ENCODE measurements at places on chromosomes 1 and 21.
A peak's percentile ranks its signal among the peaks of the same experiment; 100 is the strongest.

- DNase-seq, result no peak
These were observed 57.9 kb downstream of the DDAH1 start for GRCh38 chr1:85406887-85407533.

DNA sequence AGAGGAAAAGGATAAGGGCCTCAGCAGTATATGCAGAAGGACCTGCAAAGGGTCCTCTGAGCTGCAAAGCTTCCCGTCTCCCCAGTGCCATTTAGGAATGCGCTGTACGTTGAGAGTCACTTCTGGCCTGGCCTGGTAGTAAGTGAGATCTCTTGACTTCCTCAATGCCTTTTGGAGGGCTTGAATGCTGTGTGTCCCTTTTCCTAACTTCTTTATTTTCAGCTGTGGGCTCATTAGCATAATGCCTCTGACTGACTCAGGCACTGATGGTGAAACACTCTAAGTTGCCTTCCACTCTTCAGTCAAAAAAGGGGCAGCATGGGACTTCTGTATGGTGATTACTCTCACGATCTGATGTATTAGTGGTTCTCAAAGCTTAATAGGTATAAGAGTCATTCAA lies 49.9 kb downstream of the XCL1 start:
- DNase-seq, result no peak

GRCh38 chr1:111904478-111905218 lies 84.8 kb downstream of the KCND3 start:
- peak; percentile 93 for DNase-seq

DNA sequence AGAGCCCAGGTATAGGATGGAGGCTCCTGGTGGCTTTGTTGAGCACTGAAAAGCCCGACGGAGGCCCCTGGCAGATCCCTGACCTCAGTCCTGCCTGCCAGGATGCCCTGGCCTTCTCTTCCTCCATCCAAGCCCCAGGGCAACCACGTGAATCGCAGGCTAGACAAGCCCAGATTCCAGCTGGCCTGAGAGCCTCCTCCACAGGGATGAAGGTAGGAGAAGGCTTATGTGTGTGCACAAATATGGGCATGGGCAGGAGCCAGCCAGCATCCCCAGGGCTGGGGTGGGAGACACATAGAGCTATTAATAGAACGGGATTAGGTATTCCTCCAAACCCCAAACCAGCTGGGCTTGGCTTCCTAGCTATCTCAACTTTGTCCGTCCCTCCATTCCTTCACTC lies 4.0 kb upstream of the EXTL1 start:
- no peak for DNase-seq

- no peak for DNase-seq
These were observed at the start of gene XKR8 for GRCh38 chr1:27959792-27960603. XKR8 (plus strand) TSS chr1:27959973; CDS start chr1:27960070, 97 bp downstream.

- DNase-seq, result no peak
These were observed 104.5 kb upstream of the AJAP1 start for GRCh38 chr1:4549930-4550329.

GRCh38 chr1:202272103-202272845 lies 69.5 kb downstream of the UBE2T start:
- no peak for DNase-seq

DNA sequence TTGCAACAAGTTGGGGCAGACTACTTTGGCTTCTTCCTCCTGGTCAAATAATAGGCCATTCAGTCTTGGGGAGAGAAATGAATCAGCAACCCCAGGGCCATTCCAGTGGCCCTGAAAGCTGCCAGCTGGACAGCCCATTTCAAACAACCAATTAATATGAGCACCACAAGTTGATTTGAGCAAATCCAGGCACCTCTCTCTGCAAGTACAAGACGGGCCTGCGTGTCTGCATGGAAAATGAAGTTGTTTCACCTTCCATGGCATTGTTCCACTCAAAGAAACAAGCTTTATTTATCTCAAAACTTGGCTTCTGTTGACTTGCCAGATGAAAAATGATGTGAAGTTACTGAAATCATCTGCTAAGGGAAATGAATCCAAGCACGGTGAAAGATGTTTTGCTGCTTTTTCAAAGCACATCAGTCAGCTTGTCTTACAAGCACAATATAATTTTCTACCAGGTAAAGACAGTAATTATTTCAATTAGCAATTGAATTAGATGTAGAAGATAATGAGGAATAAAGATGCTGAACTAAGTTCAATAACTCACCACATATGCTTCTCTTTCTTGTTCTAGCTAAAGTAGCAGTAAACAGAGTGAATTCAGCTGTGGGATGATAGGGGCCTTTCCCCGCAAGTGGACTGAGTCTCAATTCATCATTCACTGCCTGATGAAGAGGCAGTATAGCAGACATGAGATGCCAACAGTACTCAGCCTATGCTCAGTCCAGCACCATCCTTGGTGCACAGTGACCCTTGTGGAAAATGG lies 95.2 kb upstream of the SSX2IP start:
- DNase-seq, result no peak

- no peak for DNase-seq
These were observed 13.8 kb downstream of the EFHD2 start for GRCh38 chr1:15423355-15424077.

DNA sequence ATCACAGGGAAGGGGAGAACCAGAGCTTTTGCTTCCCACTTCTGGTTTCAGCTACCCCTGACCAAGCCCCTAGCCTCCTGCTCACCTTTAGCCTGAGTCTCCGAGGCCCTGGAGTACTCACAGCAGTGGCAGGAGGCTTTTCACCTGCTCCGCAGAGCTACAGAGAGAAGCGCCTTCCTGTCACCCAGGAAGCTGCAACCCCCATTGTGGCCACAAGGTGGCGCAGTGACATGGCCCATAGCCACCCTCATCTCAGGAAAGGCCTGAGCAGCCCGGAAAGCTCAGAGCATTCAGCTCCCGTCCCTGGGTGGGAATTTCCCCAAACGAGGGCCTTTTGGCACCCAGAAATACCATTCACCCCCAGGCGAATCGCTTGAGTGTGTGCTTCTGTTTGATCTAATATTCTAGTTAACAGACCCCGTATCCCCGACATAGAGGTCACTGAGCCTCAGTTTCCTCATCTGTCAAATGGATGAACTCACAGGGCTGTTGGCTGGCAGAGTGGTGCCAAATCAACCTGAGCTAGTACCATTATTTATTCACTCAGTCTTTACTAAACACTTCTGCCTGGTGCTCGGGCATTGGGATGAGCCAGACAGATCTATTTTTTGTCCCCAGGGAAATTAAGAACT lies 25.3 kb downstream of the A3GALT2 start:
- peak; percentile 57 for DNase-seq

GRCh38 chr1:94084085-94084484 lies 36.9 kb downstream of the ABCA4 start:
- DNase-seq, result no peak

- DNase-seq, result peak; percentile 16
These were observed 7.0 kb upstream of the IGSF21 start for GRCh38 chr1:18100491-18101063.

DNA sequence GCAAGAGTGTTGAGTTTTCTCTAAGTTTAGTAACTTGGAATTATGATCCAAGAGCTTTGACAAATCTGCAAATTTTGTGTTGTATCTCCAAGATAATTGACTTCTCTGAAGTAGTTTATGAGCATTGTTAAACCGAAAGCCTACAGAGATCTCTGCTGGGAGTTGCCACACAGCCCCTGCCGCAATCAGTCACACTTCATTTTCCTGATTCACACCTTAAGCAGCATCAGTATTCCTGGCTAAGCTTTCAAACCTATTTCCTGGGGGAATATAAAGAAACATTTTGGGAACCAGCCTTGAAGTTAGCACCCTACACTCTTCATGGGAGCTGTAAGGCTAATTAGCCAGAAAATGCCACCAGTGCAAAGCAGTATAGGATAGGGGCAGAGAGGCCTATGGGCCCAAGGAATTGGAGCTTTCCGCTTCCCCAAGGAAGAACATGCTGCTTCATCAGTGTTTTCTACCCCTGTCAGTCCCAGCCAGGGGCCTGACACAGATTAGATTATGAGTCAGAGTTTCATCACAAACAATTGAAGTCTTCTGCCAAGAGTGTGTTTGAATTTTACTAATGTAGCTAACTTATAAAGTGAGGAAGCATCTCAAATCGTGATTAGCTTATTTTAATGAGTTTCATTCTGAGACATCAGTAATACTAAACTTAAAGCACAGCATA lies 23.2 kb upstream of the CACYBP start:
- DNase-seq, result no peak

- DNase-seq, result no peak
These were observed 45.1 kb downstream of the TMEM51 start for GRCh38 chr1:15198684-15199083.

GRCh38 chr1:67261680-67262079 lies 46.0 kb upstream of the IL12RB2 start:
- no peak for DNase-seq

DNA sequence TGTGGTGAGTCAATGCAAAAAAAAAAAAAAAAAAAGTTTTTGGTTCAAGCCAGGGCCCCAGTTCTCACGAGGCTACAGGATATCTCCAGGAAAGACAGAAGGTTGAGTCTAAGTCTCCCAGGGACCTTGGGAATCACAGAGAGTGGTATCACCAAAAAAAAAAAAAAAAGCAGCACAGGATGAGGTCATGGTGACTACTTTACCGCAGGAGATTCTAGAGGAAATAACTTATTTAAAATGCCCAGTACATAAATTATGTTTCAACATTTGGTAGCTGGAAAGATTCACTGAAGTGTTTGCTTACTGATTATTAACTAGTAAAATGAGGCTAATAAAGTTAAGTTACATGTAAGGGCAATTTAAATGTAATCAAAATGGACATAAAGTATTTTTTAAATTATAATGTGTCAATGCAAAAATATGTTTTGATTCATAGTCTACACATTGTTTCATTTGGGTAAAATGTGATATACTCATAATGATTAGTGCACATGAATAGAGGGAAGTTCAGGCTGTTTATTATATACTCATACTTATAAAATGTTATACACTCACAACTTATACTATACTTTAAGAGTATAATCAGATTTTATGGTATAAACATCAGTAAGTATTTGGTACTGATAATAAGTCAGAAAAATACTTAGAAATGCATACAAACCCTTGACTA lies 84.1 kb downstream of the PLPPR5 start:
- no peak for DNase-seq

- DNase-seq, result no peak
These were observed 17.0 kb downstream of the CLIC4 start for GRCh38 chr1:24762133-24762676.

- no peak for DNase-seq
These were observed 33.0 kb upstream of the AGO1 start for GRCh38 chr1:35850051-35850450.

GRCh38 chr1:225500624-225501192 lies 72.9 kb upstream of the LBR start:
- DNase-seq, result no peak

GRCh38 chr1:89826594-89826993 lies 5.8 kb downstream of the LRRC8D start:
- no peak for DNase-seq

DNA sequence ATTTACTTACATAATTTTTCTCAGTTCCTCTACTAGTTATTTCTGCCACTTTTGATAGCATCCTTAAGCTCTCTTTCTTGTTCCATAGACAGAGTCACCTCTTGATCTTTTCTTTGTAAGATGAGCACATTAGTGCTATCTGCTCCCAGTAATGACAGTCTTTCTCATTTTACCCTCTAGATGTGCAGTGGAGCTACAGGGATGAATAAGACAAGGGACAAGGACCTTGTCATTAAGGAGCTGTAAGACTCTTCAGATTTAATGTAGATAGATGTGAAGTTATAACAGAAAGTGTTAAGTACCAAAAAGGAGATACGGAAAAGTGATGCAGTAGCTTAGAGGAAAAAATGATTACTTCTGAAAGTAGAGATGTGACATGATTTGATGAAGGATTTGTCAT lies 20.4 kb downstream of the SCP2 start:
- DNase-seq, result no peak

DNA sequence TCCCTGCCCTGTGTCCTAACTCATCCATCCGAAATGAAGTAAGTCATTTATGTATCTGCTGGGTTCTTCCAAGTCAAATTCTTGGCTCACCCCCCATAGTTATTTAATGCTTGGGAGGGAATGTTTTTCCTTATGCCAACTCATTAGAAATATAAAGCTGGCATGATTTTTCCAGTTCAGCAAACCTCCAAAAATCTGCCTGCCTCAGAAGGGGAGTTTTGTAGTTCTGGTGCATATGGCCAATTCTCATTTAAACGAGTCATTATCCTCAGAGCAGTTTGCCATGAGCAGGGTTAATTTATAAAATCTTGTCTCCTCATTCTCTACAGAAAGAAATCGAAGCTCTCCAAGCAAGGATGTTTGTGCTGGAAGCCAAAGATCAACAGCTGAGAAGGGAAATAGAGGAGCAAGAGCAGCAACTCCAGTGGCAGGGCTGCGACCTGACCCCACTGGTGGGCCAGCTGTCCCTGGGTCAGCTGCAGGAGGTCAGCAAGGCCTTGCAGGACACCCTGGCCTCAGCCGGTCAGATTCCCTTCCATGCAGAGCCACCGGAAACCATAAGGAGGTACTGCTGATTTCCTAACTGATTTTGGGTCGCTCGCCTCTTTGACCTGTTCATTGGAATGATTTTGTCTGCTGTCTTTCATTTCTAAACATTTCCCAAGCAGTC lies 144.1 kb downstream of the DISC1 start:
- no peak for DNase-seq

- no peak for DNase-seq
These were observed 540 bp downstream of the BCAN start for GRCh38 chr1:156642265-156643048.

DNA sequence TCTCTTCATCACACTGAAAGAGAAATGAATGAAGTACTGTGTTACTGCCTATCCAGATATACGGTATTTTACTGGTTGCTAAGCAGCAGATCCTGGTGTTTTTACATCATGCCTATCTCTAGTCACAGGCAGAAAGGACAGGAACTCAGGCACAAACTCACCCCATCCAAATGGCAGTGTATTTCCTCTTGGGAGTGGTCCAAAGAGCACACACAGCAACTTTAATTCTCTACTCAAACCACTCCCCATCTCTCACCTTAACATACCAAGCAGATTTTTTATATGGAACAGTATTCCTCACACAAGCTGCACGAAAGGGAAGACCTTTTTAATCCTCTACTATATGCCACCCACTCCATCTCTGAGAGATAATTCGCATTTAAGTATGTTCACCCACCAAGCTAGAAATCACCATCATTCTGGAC lies 27.3 kb downstream of the EIF4G3 start:
- DNase-seq, result no peak
